ENCODE measurements at places on chromosomes 5 and 9.
A peak's percentile ranks its signal among the peaks of the same experiment; 100 is the strongest.

DNA sequence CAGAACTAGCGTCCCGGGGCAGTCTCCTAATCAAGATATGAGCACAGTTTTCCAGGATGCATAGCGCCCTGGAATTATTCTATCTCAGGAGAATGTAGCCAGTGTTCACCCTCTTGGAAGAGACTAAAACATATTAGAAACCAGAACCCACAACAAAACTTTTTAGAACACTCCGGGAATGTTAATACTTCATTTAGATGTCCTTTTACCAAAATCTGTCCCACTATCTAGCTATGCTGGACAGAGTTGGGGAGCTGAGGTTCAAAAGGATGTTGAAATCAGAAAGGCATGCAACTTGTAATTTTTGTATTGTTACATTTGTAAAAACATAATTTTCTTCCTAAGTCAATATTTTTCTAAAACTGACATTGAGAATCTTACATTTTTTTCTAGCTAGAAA is 386.5 kb upstream of the RFX3 start:
- no peak for DNase-seq

- no peak for DNase-seq
These were observed 7.2 kb downstream of the AQP3 start for GRCh38 chr9:33440204-33440603.

GRCh38 chr5:60738461-60738860 is 38.5 kb upstream of the DEPDC1B start:
- DNase-seq, result no peak

DNA sequence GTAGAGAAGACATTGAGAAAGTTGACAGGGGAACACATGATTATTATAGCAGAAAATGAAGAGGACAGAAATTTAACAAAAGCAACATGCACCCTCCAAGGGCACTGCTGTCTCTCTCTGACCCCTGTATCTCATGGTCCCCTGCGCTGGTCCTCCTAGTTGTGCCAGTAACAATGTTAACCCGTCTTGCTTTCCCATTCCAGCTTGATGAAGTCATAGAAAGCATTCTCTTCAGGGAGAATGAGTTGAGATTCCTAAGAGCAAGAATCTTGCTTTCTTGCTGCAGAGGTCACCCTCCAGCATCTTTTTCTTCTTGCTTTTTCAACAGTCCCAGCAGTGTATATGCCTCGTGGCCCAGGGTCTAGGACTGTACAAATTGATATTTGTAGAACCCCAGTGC is 279.6 kb upstream of the ADAMTSL1 start:
- DNase-seq, result no peak

DNA sequence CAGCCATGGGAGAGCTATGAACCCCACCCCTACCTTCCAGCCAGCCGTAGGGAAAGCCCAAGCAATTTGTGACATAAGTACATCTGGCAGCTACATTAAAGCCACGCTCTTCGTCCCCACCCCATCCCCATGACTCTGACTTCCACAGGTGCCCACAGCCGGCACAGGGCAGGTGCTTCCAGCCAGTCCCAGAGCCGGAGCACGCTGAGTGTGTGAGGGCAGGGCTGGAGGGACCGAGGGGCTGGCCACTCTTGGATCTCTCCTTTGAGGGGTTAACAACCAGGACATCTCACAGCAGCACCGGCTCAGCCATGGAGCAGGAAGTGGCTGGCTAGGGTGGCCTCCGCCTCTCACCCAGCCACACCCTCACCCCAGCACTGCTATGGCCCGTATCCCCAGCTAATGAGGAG is 2.4 kb upstream of the FAM78A start:
- peak; percentile 44 for DNase-seq

DNA sequence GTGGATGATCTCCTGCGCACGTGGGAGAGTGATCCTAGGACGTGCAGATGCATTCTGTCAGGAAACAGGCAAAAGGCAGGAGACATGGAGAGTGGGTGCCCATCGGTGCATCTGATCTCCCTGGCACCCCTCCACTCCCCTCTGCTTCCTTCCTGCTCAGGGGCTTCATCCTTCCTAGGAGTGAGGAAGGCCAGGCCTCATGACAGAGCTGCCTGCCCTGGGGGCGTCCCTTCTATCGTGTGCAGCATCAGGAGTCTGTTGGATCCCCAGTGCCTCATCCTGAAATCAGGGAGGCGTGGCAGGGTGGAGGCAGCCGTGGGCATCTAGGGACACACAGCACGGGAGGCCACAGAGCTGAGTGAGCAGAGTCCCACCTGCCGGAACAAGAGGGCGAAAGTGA is 30.1 kb downstream of the UBE2QL1 start:
- no peak for DNase-seq

Data from Karpas-422 (cell line).